ENCODE measurements at places on chromosomes 16 and 17.

- DNase-seq: no peak
Measured at GRCh38 chr17:50546701-50547034, 306 bp upstream of the SPATA20 start.

DNA sequence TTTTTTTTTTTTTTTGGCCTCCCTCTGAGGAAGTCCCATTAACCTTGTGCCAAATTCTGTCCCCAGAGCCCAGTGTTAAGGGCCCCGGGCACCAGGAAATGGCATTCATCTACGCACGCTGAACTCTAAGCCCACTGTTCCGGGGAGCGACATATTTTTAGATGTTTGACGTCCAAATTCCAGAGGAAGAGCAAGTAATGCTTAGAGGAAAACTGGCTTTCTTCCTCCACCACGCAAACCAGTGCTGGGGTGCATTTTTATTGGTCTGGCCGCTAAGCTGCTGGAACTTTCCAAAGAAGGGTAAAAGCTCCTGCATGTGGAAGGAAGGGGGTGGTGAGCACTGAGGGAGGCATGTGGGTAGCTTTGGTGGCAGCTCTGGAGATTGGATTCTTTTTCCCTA, 8.3 kb downstream of the WFDC1 start:
- DNase-seq: no peak

DNA sequence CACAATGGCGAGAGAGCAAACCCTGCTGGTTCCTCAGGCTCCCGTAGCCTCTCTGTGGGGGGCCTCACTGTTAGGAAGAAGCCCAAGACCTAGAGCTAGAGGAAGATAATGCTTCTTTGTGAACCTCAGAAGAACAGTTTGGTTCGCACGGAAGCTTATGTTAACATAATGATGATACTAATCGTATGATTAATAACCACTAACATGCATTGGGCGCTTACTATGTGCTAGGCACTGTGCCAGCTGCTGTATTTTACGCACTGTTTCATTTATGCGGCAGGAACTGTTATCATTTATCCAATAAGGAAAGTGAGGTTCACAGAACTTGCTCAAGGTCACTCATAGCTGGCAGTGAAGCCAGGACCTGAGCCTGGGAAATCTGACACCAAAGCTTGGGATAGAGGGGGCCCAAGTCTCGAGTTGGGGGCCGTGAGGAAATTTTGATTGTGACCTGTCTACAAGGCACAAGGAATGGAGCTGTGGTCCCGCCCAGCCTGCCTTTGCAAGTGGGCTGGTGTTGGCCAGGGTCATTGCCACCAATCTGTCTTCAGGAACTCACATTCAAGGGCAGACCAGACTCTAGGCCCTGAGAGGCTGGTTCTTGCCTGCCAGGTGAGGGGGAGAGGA, 6.8 kb downstream of the PRCD start:
- DNase-seq: no peak

DNA sequence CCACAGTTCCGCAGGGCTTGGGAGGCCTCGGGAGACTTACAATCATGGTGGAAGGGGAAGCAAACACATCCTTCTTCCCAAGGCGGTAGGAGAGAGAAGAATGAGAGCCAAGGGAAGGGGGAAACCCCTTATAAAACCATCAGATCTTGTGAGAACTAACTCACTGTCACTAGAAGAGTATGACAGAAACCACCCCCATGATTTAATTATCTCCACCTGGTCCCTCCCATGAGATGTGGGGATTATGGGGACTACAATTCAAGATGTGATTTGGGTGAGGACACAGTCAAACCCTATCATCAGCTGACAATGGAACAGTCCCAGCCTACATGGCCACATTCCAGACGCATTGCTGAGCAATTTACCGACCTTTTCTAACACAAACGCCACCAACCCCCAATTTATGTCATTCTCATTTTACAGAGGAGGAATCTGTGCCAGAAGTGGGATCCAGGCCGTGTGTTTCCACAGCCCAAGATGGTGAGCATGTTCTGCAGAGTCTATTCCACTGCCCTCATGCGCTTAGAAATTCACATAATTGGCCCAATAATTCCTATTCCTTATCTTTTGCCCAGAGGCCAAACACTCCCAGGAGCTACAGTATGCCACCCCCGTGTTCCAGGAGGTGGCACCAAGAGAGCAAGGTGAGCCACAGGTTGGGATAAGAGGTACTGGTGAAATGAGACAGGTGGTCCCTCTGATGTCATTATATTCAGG, 17.3 kb downstream of the MILR1 start:
- no peak for DNase-seq

- no peak for DNase-seq
Measured at GRCh38 chr17:7775051-7775450, 57.5 kb downstream of the DNAH2 start.

- DNase-seq: no peak
Measured at GRCh38 chr16:337437-337836, 15.1 kb downstream of the AXIN1 start.

DNA sequence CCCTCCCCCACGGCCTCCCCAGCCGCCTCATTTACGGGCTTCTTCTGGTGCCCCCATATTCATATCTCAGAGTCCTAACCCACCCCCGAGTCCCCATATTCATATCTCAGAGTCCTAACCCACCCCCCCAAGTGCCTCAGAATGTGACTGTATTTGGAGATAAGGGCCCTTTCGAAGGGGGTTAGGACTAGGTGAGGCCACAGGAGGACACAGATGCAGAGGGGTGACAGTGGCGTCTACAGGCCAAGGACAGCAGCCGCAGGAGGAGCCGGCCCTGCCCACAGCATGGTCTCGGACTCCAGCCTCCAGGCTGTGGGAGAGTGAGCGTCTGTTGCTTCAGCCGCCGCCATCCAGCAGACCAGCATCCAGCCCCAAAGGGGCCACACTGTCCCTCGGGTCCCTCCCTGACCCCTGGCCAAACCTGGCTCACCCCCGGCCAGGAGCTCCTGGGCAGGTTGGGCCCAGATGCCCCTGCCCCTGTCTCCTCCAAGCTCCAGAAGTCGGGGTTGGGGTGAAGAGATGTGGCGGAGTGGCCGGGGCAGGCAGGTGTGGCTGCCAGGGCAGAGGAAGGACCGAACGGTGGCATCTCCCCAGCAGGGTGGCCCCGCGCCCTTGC, 25.5 kb downstream of the CACNA1H start:
- no peak for DNase-seq

GRCh38 chr17:79983456-79983855, 52.2 kb downstream of the TBC1D16 start:
- DNase-seq: no peak

DNA sequence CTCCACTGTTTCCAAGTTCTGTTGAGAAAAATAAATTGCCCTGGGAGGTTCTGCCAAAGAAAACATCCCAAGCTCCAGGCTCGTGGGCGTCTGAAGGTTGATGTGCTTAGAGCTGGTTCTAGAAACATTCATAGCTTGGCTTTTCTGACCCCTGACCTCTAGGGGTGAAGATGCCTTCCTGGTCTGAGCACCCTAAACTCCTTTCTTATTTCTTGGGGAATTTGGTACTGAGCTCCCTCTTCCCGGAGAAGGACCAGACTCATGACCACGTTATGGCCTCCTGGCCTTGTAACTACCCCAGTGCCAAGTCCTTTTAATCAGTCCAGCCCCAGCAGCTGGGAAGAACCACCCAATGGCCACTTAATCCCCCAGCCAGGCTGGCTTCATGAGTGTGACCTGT, 66.4 kb downstream of the MYH11 start:
- DNase-seq: no peak

DNA sequence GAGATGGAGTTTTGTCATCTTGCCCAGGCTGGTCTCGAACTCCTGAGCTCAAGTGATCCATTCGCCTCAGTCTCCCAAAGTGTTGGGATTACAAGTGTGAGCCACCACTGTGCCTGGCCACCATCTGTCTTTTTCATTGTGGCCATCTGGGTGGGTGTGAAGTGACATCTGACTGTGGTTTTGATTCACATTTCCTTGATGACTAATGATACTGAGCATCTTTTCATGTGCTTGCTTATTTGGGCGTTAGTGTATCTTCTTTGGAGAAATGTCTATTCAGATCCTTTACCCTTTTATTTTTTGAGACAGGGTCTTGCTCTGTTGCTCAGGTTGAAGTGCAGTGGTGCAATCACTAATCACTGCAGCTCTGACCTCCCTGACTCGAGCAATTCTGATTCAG, 53.9 kb upstream of the ERN1 start:
- no peak for DNase-seq

DNA sequence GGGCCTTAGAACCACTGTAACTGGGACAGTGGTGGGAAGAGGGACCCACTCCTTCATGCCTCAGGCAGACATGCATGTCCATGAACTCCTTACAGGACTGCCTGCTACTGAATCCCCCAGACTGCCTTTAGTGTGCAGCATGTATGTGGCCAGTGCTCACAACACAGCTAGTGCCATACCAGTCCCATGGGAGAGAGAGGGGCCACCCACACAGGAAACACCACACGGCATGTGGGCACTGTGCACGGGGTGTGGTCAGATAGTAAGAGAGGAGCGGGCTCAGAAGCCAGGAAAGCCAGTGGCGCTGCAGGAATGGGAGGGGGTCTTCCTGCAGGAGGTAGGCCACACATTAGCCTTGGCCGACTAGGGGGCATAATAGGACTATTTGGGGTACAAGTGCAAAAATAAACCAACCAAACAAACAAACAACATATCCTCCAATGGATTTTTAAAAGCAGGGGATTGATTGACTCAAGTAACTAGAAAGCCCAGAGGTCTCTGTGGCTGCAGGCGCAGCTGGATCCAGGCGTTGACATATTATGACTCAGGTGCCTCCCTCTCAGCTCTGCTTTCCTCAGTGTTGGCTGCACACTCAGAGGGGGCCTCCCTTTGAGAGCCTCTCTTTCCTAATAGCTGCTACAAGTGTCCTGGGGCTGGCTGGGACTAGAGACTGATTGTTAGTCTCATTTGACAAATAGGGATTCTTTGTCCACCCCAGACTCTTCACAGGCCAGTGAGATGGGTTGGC, 104.4 kb downstream of the AMFR start:
- no peak for DNase-seq

- DNase-seq: no peak
Measured at GRCh38 chr17:50482516-50482915, 3.9 kb downstream of the RSAD1 start.

DNA sequence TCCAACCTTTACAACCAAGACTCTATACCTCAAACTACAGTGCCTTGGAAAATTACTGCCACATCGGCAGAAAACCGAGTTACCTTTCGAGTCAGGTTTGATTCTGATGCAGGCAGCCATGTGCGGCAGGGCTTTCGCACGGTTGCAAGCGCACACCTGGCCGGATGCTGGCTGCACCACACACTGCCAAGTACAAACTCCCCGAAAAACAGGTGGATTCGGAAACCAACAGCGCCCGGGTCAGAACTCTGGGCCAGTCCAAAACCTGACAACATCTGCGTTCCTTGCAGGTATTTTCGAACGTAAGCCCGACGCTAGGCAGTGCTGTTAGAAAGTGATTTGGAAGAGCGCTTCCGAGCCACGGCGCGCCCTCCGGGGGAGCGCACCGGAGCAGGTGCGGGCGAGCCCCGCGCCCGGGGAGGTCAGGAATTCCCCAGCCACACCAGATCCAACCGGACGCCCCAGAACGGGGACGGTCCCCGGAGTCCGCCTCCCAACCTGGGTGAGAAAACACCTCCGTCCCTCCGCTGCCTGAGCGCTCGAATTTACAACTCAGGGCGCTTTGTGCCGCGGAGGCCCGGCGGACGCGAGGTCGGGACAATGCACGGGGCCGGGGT, 1.2 kb downstream of the USP7 start:
- peak; percentile 65 for DNase-seq
